ENCODE measurements at places on chromosomes 1 and 21. TPM values are rescaled to one million over a fixed set of nuclear protein-coding genes. Genes with fewer than 3 reads are reported as not detected.

Gene DNAI4
- 0.89 TPM for total RNA-seq

Gene FMO3
- 0.35 TPM for total RNA-seq

Gene KAZN
- 1.6 TPM for total RNA-seq

Gene DIO1
- not detected for total RNA-seq

DNA sequence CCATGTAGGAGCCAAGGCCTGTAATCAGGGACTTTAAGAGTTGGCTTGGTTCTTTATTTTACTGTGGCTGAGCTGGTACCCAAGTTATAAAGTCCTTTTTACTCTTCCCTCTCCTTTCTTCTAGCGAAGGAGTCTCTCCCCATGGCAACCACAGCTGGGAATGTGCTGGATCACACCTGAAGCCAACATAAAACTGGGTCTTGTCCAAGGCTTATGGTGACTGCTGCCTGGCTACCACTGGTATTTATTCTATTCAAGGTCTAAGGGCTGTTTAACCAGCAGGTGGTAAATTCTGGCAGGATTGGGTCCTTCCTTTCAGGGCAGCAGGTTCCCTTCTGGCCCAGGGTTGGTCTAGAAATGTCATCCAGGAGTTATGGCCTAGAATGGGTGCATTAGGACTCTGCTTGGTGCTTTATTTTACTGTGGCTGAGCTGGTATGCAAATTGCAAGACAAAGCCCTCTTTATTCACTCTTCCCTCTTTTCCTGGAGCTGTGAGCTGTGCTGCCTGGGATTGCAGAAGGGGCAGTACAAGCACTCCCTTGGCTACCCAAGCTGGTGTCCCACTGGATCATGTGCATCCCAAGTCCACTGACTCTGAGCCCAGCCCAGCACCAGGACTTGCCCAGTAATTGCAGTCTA, 26.6 kb downstream of the SLC22A15 start:
- DNase-seq = no peak

DNA sequence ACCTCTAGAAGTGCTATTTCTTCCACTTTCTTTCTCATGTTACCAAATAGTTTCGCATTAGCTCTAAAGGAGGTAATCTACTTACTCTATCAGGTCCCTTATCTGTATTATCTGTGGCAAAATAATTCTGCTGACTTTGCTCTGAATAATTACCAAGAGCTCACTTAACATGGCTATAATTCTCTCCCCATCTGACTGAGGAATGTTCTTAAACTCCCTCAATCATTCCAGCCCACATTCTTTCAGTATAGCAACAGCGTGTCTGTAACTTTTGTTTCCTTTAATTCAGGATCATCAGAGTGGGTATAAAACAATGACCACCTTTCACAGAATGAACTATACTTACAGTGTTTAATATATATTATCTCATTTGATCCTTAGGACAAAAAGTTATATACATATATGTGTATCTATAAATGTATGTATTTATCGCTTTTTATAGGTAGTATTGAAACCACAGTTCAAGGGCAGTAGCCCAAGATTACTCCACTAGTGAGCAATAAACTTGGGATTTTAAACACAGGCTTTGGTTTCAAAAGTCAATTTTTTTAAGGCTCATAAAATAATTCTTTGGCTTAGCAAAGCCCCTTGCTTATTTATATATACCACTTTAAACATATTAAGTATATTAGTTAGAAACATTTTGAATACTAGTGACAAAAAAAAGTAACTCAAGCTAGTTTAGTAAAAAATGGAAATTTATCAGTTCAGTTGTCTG, 36.1 kb upstream of the ST6GALNAC3 start:
- no peak for DNase-seq

DNA sequence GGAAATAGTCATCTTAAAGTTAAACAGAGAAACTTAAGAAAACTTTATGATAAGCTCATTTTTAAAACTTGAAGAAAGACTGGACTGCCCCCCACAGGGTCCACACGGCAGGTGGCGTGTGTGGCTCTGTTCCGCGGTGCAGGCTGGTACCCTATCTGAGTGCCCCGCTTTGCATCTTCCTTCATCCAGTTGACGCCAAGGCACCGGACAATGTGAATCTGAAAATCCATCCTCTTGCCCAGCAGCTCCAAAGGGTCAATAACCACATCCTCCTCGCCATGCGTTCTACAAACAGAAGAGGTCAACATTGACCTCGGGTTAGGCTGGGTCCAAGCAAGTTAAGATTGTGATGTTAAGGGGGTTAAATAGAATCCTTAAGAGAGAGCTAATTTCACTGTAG, 54.5 kb downstream of the SCCPDH start:
- no peak for DNase-seq

- DNase-seq = no peak
Measured at GRCh38 chr1:194026422-194026821, 840.0 kb upstream of the B3GALT2 start.

- no peak for DNase-seq
Measured at GRCh38 chr1:80506216-80506615, 1294.5 kb upstream of the ADGRL2 start.

DNA sequence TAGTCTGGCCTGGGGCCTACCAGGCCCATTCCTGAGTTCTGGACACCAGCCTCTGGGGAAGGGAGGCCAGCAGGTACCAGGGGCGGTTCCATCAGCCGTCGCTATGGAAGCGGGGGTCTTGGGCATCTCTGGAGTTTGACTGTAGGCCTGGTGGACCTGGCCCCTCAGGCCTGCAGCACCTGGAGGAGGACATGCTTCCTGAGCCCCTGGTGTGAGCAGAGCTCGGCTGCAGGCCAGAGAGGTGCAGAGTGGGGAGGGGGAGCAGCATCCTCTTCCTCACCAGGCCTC, 7.8 kb downstream of the MYBPH start:
- no peak for DNase-seq

DNA sequence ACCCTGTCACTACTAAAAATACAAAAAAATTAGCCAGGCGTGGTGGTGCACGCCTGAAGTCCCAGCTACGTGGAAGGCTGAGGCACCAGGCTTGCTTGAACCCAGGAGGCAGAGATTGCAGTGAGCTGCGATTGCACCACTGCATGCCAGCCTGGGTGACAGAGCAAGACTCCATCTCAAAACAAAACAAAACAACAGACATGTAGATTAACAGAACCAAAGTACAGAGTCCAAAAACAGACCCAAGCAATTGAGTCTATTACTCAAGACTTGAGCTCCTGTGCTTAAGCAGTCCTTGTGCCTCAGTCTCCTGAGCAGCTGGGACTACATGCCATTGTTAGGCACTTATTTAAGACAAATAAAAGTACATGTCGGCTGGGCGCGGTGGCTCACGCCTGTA, 9.5 kb upstream of the ACOT11 start:
- DNase-seq = no peak

- DNase-seq = no peak
Measured at GRCh38 chr1:219161371-219161770, 12.3 kb upstream of the LYPLAL1 start.

GRCh38 chr1:111934106-111934852, 55.2 kb downstream of the KCND3 start:
- no peak for DNase-seq
